ENCODE measurements at places on chromosomes 5 and 9. TPM values are rescaled to one million over a fixed set of nuclear protein-coding genes. Genes with fewer than 3 reads are reported as not detected.

The PDZD2 gene
- total RNA-seq, result 67.8 TPM

The GFI1B gene
- 1.1 TPM for total RNA-seq

The TMEM252 gene
- total RNA-seq, result 0.30 TPM

The ZBTB34 gene
- total RNA-seq, result 15.4 TPM

The IL3 gene
- not detected for total RNA-seq

The MYOT gene
- total RNA-seq, result not detected

The GARIN3 gene
- not detected for total RNA-seq

The CFAP157 gene
- total RNA-seq, result 25.9 TPM

The BHMT2 gene
- total RNA-seq, result 3.9 TPM

The OR1L4 gene
- total RNA-seq, result not detected

The PPP6C gene
- 44.7 TPM for total RNA-seq

The DMRT3 gene
- total RNA-seq, result 0.24 TPM

GRCh38 chr5:38297830-38298608 is 39.7 kb downstream of the EGFLAM start:
- no peaks in the 10 kb centered on the region for H3K36me3 ChIP-seq
- no peak for DNase-seq
- H3K27me3 ChIP-seq, result peaks cover 12% of the 10 kb centered on the region
- H3K4me3 ChIP-seq, result no peak overlapping the region

DNA sequence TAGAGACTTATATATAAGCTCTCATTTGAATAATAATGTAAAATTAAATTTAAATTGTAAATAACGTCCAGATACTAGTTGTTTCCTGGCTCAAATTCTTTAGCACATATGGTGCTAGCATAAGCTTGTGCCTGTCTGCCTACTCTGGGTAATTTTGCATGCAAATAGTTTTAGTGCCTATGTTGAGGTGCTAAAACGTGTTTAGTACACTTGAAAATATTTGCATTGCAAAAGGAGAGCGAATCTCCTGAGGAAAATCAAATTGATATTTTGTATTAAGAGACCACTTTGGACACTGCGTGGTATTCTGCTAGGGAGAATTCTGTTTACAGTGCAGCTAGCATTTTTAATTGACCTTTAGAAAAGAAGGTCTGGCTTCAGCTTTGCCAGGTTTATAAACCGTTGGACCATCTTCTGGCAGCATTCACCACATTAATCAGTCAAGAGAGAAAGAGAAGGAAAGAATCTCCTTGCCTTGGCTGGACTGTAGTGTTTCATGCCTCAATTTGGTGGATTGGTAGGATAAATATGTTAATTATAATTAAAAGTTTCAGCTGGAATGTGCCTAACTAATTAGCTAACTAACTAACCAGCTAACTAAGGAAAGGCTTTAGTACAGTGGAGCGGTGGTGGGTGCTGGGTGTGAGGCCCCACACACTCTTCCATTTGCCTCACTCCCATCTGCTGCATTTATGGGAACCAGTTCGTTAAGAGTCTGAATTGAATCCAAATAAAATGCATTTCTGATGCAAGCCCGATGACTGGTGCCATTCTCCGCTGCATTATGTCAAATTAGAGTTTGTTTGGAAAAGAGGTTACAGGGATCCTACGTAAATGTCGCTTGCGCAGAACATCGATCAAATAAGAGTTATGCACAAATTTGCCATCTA is 150.1 kb upstream of the MPDZ start:
- H3K4me3 ChIP-seq, result no peak overlapping the region
- no peak overlapping the region for H3K27ac ChIP-seq
- H3K36me3 ChIP-seq, result no peaks in the 10 kb centered on the region
- no peaks in the 10 kb centered on the region for H3K4me1 ChIP-seq
- no peaks in the 10 kb centered on the region for H3K27me3 ChIP-seq

- peak; percentile 28 for DNase-seq
- H3K4me1 ChIP-seq, result no peaks in the 10 kb centered on the region
- H3K4me3 ChIP-seq, result no peak overlapping the region
Measured at GRCh38 chr9:33464045-33464636, 9.6 kb downstream of the NOL6 start.

- DNase-seq, result no peak
- H3K27ac ChIP-seq, result peak overlapping the region; percentile 93
- no peaks in the 10 kb centered on the region for H3K27me3 ChIP-seq
Measured at GRCh38 chr5:151022511-151023018, 2.2 kb downstream of the GPX3 start.

- no peak overlapping the region for H3K4me3 ChIP-seq
- H3K36me3 ChIP-seq, result peaks cover 14% of the 10 kb centered on the region
- H3K27me3 ChIP-seq, result no peaks in the 10 kb centered on the region
- H3K27ac ChIP-seq, result no peak overlapping the region
Measured at GRCh38 chr5:40962207-40962955, 53.1 kb downstream of the C7 start.

GRCh38 chr9:127447416-127448111 is 3.6 kb downstream of the RPL12 start:
- H3K4me1 ChIP-seq, result peaks cover 29% of the 10 kb centered on the region
- H3K4me3 ChIP-seq, result no peak overlapping the region
- DNase-seq, result no peak
- no peak overlapping the region for H3K27ac ChIP-seq
- H3K36me3 ChIP-seq, result peaks cover 70% of the 10 kb centered on the region

- no peaks in the 10 kb centered on the region for H3K4me1 ChIP-seq
- no peaks in the 10 kb centered on the region for H3K36me3 ChIP-seq
- H3K27ac ChIP-seq, result no peak overlapping the region
- no peak overlapping the region for H3K4me3 ChIP-seq
- no peaks in the 10 kb centered on the region for H3K27me3 ChIP-seq
Measured at GRCh38 chr5:175393897-175394296, 50.1 kb downstream of the DRD1 start.

DNA sequence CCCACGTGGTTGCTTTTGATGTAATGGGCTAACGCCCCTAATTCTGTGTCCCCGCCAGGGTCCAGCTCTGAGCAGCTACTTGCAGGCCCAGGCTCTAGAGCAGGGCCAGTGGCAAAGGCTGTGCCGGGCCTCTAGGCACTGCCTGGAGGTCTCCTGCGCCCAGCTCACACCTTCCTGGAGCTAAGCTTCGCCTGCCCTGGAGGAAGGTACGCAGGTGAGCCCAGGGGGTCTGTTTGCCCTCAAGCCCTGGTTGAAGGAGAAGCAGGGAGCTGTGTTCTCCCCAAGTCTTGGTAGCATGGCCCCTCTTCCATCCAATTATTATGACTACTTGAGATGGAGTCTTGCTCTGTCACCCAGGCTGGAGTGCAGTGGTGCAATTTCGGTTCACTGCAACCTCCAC is 5.2 kb upstream of the LMX1B start:
- peaks cover 32% of the 10 kb centered on the region for H3K4me1 ChIP-seq
- H3K27me3 ChIP-seq, result peaks cover 60% of the 10 kb centered on the region
- no peak overlapping the region for H3K4me3 ChIP-seq
- no peak overlapping the region for H3K27ac ChIP-seq

DNA sequence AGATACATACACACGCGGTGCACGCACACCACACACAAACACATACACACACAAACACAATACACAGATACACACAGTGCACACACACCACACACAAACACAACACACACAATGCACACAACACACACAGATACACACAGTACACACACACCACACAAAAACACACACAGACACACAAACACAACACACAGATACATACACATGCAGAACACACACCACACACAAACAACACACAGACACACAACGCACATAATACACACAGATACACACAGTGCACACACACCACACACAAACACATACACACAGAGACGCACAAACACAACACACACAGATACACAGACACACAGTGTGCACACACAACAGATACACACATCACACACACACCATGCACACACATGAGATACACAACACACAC is 5.9 kb upstream of the CCDC187 start:
- no peaks in the 10 kb centered on the region for H3K4me1 ChIP-seq
- H3K27me3 ChIP-seq, result peaks cover 26% of the 10 kb centered on the region
- no peak overlapping the region for H3K27ac ChIP-seq
- no peak overlapping the region for H3K4me3 ChIP-seq
- DNase-seq, result no peak

DNA sequence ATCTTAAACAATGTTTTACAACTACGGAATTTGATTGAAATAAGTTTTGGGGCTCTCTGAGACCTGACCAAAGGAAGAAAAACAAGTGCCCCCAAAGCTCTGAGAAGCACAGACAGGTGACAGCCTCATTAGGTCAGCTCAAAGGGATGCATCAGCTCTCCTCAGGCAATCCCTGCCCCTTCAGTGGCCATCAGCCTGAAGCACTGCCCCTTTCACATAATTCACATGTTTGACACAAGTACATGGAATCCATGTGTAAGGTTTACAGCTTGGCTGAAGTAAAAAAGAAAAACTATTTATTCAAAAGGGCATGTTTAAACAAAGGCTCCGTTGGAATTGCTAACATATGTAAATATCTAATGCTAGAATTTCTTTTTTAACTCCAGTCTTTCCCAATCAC is 56.3 kb downstream of the TSSK1B start:
- H3K4me1 ChIP-seq, result no peaks in the 10 kb centered on the region
- peaks cover 6% of the 10 kb centered on the region for H3K27me3 ChIP-seq
- H3K27ac ChIP-seq, result no peak overlapping the region

DNA sequence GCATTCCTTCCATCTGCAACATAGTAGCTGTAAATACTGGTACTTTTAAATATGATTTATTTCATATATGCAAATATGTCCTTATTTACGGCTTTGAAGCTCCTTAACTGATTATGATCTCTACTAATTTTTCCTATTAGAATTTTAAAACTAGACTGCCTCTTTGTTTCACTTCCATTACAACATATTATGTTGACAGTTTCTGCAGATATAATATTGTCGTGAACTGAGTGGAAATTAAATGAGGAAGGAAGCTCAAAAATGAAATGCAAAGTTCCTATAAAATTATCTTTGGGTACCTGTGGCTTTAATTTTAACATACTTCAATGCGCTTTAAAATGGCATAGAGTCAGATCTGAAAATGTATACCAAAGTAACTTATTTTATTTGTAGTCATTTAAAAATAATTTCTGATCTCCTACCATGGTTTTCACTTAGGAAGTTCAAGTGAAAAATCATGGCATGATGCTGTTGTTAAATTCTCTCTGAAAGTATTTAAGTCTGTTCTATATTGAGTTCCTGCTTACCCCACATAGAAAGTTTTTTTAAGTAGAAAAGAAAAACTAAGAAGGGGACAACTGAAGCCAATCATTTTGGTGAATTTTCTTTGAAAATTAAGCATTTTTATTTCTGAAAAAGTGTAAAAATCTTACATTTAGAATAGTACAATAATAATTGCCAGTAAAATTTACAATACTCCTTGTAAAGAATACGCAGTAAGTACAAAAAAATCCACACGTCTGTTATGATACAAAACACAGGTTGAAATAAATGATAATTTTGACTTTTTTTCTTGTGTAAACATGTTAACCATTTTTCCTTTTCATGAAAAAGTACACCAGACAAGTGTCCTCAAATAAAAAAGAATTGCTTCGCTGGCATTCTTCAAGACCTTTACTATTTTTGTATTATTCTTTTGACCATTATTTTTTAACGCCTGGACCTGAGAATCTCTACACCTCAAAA is 2.6 kb downstream of the FOXD1 start:
- peaks cover 86% of the 10 kb centered on the region for H3K27me3 ChIP-seq
- no peak overlapping the region for H3K27ac ChIP-seq
- peak overlapping the region; percentile 21 for H3K4me3 ChIP-seq
- no peaks in the 10 kb centered on the region for H3K36me3 ChIP-seq
- DNase-seq, result no peak
- peaks cover 17% of the 10 kb centered on the region for H3K4me1 ChIP-seq

- no peak overlapping the region for H3K4me3 ChIP-seq
- H3K27me3 ChIP-seq, result no peaks in the 10 kb centered on the region
Measured at GRCh38 chr9:27212191-27212590, 84.8 kb downstream of the EQTN start.

- H3K4me1 ChIP-seq, result no peaks in the 10 kb centered on the region
- H3K27ac ChIP-seq, result no peak overlapping the region
- no peak overlapping the region for H3K4me3 ChIP-seq
- H3K36me3 ChIP-seq, result no peaks in the 10 kb centered on the region
- H3K27me3 ChIP-seq, result no peaks in the 10 kb centered on the region
Measured at GRCh38 chr5:180776376-180776775, 26.2 kb downstream of the MGAT1 start.

DNA sequence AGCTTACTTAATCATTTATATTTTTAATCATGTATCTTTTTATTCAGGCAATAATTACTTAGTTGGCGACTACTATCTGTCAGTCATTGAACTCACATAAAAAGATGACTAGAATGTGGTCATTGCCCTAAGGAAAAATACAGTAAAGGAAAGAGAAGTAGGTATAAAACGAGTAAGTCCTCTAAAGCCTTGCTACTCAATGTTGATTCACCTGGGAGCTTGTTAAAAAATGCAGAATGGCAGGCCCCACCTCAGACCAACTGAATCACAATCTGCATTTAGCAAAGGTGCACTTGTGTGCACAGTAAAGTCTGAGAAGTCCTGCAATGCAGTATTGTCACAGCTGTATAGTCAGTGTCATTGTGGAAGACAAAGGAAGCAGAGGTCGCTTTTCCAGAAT is 592.4 kb downstream of the CSNK1G3 start:
- no peaks in the 10 kb centered on the region for H3K27me3 ChIP-seq
- no peak for DNase-seq
- no peaks in the 10 kb centered on the region for H3K4me1 ChIP-seq
- H3K27ac ChIP-seq, result no peak overlapping the region

- H3K4me1 ChIP-seq, result no peaks in the 10 kb centered on the region
- no peak overlapping the region for H3K27ac ChIP-seq
- peaks cover 36% of the 10 kb centered on the region for H3K36me3 ChIP-seq
- no peak overlapping the region for H3K4me3 ChIP-seq
- H3K27me3 ChIP-seq, result no peaks in the 10 kb centered on the region
- no peak for DNase-seq
Measured at GRCh38 chr9:132066511-132066910, 13.2 kb downstream of the MED27 start.

GRCh38 chr5:124631874-124632550 is 114.4 kb downstream of the ZNF608 start:
- no peak overlapping the region for H3K27ac ChIP-seq
- H3K4me1 ChIP-seq, result peaks cover 10% of the 10 kb centered on the region
- no peak for DNase-seq
- H3K4me3 ChIP-seq, result no peak overlapping the region

DNA sequence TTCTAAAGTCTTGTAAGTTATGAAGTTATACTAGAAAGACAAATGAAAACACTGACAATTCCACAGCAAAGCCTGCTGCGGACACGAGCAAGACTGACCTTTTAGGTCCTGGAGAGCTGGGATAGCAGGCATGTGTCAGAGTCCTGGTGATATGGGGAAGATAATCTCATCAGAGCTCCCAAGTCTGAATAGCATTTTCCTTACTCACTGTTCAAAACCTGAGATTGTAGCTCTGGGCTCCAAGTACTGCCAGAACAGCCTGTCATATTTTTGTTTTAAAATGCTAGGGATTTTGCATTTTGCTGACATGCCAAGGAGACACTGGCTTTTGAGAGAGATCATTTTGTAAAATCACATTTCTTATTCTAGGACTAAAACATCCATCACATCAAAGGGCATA is 90.1 kb downstream of the DRD1 start:
- no peak overlapping the region for H3K27ac ChIP-seq
- no peaks in the 10 kb centered on the region for H3K4me1 ChIP-seq
- H3K4me3 ChIP-seq, result no peak overlapping the region
- no peaks in the 10 kb centered on the region for H3K27me3 ChIP-seq
- no peak for DNase-seq
